GM23248 (cell line): ENCODE measurements at places on chromosomes 2 and 18. TPM values are rescaled to one million over a fixed set of nuclear protein-coding genes. Genes with fewer than 3 reads are reported as not detected.
A peak's percentile ranks its signal among the peaks of the same experiment; 100 is the strongest.

GRCh38 chr2:225008179-225008856 lies 34.0 kb downstream of the DOCK10 start:
- no peak for DNase-seq

The CCDC102B gene
- polyA plus RNA-seq = 0.56 and 1.7 TPM in 2 replicates

- peak; percentile 31 for DNase-seq
Observed at GRCh38 chr2:164697688-164698461, 76.6 kb upstream of the GRB14 start.

- no peak for DNase-seq
Observed at GRCh38 chr2:56537756-56538155, 354.0 kb downstream of the CCDC85A start.

The NOP58 gene
- 66.8 and 68.1 TPM in 2 replicates for polyA plus RNA-seq

DNA sequence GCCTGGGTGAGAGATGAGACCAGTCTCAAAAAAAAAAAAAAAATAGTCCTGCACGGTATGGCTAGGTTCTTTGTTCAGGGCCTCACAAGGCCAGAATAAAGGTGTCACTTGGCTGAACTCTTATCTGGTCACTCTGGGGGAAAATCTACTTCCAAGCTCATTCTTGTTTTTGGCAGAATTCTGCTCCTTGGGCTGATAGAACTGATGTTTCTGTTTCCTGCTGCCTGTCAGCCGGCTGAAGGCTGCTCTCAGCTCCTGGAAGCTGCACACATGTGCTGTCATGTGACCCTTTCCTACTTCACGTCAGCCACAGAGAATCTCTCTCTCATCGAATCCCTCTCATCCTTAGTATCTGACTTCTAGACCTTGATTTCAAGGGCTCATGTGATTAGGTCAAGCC lies 10.4 kb downstream of the CSRNP3 start:
- no peak for DNase-seq

- peak; percentile 16 for DNase-seq
Observed at GRCh38 chr18:61891271-61891670, 1.5 kb downstream of the RNF152 start.

The GPR55 gene
- polyA plus RNA-seq = 0.20 TPM in 1 of 2 replicates, not detected in the other

DNA sequence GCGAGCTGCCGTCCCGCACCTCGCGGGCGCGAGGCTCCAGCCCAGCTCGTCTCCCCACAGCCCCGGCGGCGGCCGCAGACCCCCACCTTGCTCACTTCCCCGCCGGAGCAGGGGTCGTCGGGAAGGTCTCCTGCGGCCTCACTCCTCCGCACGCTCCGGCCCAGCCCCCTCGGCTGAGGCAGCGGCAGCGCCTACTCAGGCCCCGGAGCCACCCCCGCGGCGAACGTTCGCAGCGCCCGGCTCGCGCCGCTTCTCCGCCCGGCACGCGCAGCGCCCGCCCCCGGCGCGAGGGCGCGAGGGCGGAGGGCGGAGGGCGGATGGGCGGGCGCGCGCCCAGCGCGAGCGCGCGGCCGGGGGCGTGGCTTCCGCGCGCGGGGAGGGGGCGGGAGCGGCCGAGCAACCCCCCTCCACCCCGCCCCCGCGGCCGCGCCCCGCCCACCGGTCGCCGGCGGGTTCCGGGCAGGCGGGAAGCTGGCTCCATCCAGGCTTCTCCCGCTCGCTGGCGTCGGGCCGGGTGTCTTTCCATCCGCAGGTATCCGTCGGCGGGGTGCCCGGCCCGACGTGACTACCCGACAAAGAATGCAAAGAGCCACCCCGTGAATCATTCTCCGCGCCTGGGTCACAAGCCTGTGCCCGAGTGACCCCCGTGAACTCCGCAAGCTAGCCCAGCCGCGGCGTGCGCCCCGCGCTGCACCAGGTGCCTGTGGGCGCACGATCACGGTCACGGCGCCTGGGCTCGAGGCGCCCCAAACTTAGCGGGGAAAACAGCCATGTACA lies at the start of gene DTNB:
Gene DTNB (minus strand): TSS at position 278 of the 777 bp plus-strand sequence. CDS start 20,917 bp downstream, outside the sequence.
- DNase-seq = peak; percentile 80

- DNase-seq = peak; percentile 46
Observed at GRCh38 chr2:172921532-172922236, 154.0 kb upstream of the MAP3K20 start.

The MDH1B gene
- polyA plus RNA-seq = 0.70 and 0.80 TPM in 2 replicates

The PCARE gene
- not detected in 2 replicates for polyA plus RNA-seq

The DYNAP gene
- not detected in 2 replicates for polyA plus RNA-seq

DNA sequence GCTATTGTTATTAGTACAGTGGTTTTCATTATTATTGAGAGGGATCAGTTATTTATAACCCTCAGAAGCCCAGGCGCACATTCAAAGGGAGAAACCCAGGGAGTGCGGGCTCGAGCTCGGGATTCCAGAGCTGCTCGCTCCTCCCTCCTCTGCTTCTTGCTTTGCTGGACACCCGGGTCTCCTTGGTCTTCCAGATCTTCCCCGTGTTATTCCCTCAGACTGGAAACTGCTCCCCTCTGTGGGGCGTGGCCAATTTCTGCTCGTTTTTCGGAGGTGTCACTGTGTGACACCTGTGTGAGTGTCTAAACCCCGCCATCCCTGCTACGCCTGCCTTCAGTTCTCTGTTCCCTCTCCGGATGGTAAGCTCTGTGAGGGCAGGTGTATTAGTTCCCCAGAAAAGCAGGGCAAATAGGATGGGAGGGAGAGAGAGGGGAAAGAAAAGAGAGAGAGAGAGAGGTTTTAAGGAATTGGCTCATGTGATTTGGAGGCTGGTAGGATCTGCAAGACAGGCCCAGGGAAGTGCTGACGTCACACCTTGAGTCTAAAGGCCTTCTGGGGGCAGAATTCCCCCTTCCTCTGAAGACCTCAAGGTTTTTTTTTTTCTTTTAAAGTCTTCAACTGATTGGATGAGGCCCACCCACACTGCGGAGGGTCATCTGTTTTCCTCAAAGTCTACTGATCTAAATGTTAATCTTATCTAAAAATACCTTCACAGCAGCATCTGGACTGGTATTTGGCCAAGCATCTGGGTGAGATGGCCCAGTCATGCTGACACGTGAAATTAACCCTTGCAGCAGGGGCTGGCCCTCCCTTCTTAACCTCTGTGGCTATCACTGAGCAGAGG lies 457.3 kb upstream of the ID2 start:
- no peak for DNase-seq

- no peak for DNase-seq
Observed at GRCh38 chr2:78718473-78718872, 307.0 kb upstream of the REG3G start.

DNA sequence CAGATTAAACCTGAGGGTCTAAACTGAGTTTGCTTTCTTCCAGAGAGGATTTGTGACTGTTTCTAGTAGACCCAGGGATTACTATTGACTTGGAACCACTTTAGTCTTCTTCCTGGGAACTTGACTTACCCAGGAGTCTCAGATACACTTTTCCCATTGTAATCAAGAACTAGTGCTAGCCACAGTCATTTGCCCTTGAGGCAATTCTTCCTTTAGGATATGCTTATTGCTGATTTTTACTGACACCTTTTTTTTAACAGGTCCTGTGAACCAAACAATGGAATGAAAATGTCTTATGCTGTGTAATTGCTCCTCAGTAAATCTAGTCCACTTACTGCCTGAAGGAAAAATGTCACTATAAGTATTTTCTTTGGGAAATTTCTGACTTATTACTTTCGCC lies 78.3 kb downstream of the TAF4B start:
- peak; percentile 13 for DNase-seq

DNA sequence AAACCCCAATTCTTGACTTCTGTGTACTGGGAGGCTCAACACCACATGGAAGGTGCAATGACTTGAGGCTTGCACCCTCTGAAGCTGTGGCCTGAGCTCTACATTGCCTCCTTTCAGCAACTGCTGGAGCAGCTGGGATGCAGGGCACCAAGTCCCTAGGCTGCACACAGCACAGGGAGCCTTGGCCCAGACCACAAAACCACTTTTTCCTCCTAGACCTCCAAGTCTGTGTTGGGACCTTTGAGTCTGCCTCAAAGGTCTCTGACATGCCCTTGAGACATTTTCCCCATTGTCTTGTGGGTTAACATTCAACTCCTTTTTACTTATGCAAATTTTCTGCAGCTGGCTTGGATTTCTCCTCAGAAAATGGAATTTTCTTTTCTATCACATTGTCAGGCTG lies 62.6 kb upstream of the KCNE4 start:
- DNase-seq = no peak

DNA sequence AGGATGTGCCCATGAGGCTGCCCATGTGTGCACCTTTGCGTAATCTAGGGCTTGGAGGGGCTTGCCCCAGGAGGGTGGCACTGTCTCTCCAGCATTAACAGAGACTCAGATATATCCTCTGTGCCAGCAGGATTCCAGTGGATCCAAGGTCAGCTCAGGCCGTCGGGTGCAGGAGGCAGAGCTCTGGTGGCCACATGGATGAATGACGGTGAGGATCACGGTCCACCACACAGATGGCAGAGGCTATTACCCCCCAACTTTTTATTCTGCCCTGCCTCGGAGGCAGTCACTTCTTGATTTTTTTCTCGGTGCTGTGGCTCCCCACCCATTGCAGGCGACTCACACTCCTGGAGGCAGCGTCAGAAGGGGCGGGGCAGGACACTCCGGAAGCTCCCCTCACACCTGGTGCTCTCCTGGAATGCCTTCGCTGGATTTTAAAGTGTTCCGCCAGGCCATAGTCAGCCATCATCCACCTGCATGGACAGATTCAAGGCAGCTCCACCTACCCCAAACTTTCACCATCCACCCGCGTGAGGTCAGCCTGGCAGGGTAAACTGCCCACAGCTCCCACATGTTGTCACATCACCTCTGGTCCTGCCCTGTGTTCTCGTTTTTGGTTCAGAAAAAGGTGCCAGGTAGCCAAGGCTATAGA lies 602.9 kb upstream of the RAB6C start:
- DNase-seq = no peak

- DNase-seq = no peak
Observed at GRCh38 chr18:41936471-41937134, 18.4 kb upstream of the PIK3C3 start.

The CROCC2 gene
- not detected in 2 replicates for polyA plus RNA-seq

DNA sequence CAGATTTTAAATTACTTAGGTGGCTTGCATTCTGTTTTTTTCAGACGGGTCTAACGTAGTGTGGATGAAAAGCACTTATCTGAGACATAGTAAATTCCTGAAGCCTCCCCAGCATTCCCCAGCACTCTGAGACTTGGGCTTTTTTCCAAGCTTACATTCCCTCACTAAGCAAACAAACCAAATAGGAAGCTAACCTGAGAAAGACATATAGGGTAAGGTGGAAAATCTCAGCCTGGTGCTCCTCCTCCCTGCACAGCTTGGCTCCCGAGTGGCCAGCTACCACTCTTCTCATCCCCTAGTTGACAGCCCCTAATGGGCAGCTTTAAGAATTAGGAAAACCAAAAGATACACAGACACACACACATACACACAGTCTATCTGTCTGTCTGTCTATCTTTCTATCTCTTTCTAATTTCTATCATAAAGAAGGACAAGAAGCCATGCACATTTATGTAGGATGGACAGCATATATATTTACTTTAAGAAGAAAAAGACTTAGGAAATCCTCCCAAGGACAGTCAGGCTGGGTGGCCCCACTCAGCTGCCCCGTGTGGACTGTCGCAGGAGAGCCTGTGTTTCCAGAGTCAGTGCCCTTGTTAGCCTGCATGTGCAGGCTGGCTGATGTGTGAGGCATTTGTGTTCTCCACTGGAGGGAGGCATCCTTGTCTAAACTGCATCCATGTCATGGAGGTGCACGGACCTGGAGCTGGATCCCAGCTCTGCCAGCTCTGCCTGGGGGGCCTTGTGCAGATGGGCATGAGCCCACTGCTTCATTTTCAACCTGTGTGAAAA lies 8.2 kb downstream of the CNNM3 start:
- DNase-seq = no peak

- peak; percentile 69 for DNase-seq
Observed at GRCh38 chr2:38740851-38741731, 10.1 kb downstream of the SRSF7 start.
